ENCODE measurements at places on chromosomes 11 and 22.
A peak's percentile ranks its signal among the peaks of the same experiment; 100 is the strongest.

DNA sequence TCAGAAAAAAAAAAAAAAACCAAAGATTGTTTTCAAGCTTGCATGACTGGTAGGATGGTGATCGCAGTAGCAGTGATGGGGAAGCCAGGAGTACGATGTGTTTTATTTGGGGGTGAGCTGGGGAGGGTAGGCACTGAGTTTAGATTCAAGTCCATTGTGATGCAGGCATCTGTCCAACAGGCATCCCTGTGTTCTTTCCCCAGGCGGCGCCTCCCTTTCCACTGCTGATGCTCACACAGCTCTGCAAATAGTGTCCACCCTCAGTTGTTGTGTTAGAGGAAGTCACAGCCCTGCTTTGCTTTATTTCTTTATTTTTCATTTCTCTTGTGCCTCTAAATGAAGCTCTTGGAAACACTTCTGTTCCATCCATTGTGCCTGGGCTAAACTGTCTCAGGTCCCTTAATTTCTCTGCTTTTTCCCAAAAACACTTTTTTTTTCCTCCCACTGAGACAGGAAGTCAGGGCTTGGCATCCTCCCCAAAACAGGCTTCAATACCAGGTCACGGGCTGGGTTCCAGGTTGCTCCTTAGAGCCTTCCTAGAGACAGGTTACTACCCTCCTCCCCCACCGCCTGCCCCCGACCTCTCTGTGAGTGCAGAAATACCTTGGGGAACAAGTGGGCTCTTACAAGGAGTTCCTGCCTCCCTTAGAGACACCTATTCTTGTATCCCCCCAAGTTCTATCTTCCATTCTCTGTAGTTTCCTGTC is 38.6 kb upstream of the HSPA8 start:
- DNase-seq = no peak

GRCh38 chr22:48488611-48489511 is 1338.8 kb downstream of the BRD1 start:
- DNase-seq = no peak

DNA sequence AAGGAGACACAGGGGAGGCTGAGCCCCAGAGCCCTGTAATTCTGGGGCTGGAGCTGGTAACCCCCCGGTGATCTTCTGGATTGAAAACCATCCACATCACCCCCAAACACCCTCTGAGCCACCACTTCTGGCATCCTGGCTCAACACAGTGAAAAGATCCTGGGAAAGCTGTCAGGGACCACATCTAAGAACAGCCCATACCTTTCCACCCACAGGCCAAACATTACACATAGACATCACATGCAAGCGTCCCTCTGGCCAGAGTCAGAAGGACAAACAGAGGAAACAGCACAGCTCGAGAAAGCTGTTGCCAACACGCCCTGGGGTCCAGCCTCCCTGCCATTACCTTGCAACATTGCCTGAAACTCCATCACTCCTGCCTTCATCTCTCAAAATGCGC is 469.5 kb downstream of the SOX6 start:
- no peak for DNase-seq

DNA sequence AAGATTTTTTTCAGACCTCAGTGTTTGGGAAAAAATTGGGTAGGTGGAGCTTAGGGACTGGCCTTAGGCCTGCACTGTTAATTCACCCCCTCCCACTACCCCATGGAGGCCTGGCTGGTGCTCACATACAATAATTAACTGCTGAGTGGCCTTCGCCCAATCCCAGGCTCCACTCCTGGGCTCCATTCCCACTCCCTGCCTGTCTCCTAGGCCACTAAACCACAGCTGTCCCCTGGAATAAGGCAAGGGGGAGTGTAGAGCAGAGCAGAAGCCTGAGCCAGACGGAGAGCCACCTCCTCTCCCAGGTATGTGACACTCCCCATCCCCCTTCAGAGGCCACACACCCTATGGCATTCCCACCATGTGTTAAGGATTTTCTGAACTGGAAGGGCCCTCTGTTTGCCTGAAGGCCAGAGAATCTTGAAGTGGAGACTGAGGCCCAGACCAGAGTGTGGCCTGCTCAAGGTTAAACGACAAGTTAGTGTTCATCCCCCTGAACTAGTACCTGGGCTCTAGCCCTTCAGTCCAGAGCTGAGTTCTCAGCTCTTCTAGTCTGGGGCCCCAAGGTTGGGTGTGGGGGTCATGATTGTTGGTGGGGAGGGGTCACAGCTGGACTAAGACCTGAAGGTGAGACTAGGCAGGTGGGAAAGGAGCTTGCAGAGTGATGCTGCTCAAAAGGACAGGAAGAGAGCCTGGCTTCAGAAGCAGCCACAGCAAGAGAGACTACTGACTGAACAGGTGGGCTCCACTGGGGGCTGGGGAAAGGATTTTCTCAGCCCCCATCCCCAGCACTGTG is 2.3 kb upstream of the FOLR1 start:
- DNase-seq = no peak

- DNase-seq = no peak
Measured at GRCh38 chr11:83533166-83533565, 247.0 kb upstream of the CCDC90B start.

DNA sequence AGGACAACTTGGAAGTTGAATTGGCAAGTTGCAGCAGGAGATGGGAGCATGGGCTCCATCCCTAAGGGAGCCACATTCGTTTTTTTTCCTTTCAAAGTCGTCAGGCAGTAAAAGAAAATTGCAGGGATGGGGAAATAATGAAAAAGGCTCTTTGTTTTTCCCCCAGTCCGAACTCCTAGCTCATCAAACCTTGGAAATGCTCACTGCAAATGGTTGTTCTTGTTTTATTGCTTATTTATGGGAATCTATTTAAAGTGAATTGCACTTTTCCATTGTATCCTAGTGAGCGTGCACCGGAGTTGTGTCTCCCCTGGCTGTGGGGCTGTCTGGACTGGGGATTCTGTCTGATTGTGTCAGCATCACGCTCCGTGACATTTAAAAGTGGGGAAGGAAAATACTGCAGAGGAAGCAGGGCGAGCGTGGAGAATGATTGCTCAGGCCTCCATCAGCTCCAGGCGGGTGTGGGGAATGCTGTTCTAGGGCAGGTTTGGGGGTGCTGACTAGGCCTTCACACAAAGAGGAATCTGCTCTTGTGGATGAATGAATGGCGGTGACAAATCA is 306.4 kb downstream of the KIRREL3 start:
- DNase-seq = no peak

DNA sequence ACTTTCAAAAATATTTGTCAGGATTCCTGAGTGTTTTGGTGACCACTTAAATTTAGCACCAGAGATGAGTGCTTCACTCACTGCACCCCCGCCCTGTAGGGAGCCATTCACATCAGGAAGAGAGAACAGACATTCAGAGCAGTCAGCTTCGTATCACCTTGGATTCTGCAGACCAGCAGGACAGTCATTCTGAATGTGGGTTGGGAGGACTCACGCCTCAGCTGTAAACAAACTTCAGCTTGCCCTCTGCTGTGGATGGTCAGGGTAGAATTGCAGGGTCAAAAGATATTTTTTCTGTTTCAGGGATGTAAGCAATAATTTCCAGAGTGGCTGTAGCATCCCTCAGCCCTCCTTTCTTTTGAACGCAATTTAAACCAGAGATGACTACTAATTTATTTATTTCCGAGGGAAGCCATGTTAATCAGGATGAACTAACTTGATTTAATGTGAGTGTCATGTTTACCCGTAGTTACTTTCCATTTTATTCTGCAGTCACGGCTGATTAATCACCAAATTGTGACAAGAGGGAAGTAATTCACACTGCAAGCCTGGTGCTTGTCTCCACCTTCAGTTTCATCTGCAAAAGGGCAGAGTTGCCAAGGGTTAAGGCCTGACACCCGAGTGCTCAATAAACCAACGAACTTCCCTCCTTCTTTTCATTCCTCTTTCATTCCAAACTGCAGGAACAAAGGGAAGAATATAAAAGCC is 174.2 kb upstream of the DDI1 start:
- DNase-seq = no peak

- no peak for DNase-seq
Measured at GRCh38 chr11:95055283-95055897, 6.2 kb downstream of the KDM4F start.

GRCh38 chr11:45060707-45061106 is 85.7 kb upstream of the PRDM11 start:
- no peak for DNase-seq

- DNase-seq = no peak
Measured at GRCh38 chr11:116532066-116532465, 240.7 kb downstream of the BUD13 start.

GRCh38 chr22:48870436-48870835 is 957.2 kb downstream of the BRD1 start:
- no peak for DNase-seq

GRCh38 chr11:17752144-17752543 is 17.6 kb downstream of the KCNC1 start:
- no peak for DNase-seq

DNA sequence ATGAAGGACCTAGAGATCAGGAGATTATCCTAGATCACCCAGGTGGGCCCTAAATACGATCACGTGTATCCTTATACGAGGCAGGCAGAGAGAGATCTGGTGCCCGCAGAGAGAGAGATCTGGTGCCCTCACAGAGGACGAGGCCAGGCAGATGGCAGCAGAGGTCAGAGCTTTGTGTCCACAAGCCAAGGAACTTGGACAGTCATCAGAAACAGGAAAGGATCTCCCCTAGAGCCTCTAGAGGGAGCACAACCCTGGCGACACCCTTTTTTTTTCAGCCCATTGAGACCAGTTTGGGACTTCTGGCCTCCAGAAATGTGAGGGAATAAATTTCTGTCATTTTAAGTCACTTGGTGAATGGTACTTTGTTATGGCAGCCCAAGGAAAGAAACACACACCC is 25.5 kb upstream of the TIMP3 start:
- DNase-seq = no peak

DNA sequence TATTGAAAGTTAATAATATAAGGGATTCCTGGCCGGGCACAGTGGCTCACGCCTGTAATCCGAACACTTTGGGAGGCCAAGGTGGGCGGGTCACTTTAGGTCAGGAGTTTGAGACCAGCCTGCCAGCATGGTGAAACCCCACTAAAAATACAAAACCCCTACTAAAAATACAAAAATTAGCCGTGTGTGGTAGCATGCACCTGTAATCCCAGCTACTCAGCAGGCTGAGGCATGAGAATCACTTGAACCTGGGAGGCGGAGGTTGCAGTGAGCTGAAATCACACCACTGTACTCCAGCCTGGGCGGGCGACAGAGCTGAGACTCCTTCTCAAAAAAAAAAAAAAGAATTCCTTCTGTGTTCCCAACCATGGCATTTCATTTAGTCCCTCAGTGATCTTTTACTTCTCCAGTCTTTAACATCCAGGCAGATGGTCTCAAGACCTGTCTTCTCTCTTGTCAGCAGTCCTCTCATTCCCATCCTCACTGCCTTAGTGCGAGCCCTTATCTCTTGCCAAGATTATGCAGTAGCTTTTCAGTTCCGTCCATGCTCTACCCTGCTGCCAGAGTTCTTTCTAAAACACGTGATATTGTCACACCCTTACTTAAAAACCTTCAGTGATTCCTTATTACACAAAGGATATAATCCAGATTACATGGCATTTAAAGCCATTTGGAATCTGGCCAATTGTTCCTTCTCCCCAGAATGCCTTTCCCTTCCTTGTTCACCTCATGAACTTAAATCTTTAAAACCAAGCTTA is 17.9 kb downstream of the RTN3 start:
- no peak for DNase-seq

DNA sequence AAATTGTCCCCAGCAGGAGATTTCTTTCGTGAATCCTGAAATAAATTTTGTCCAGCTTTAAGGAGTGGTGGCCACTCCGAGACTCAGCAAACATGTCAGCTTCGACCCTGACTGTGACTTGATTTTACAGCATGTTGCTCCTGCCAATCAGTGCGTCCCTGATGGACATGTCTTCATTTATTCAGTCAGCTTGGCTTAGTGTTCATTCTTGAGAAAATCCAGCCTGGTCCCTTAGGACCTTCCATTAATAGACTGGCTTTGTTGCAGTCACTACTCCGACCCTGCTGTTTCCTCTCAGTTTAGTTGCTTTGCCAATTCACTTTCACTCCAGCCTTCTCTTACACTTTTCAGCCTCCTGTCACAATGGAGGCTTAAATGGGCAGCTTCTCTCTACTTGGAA is 30.5 kb downstream of the TMPRSS5 start:
- DNase-seq = no peak

DNA sequence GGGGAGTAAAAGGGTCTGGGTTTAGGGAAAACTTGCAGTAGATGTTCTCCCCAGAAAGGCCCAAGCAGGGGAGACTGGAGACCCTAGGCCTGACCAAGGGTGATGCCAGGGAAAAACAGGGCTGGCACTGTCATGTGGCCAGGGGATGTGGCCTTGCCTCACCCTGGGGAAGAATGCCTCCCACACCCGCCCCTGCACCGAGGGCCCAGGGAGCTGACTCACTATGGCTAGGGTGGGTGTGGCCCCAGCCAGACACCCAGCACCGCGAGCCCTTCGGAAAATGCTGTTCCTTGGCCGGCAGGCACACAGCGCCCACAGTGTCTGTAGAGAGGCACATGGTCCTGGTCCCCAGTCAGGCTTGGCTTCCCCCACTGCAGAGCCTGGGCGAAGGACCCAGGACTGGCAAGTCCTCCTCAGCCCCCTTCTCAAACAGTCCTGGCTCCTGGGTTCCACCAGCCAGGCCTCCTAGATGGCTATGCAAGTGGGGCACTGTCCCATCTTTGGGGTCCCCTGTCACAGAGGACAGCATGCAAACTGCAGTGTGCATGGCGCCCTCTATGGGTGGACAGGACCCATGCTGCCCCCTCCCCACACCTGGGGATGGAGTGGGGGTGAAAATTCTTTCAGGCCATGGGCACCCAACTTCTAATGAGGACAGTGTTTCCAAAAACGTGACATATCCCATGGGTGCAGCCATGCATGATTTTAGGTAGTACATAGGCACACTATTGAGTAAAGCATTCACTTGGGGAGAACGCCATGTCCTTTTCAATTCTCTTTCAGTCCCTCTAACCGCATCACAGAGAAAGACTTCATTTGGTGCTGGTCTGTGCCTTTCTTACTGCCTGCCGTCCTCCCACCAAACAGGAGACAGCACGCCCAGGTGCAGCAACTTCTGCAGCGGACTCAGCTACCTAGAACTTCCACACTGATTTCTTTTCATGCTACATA is 15.2 kb downstream of the TMPRSS5 start:
- DNase-seq = peak; percentile 2

- no peak for DNase-seq
Measured at GRCh38 chr11:67016550-67016949, 6.4 kb upstream of the SYT12 start.
